ENCODE measurements at places on chromosomes 1 and 21.
A peak's percentile ranks its signal among the peaks of the same experiment; 100 is the strongest.

- DNase-seq: no peak
These were observed 216.3 kb downstream of the PTPRU start for GRCh38 chr1:29452463-29453230.

DNA sequence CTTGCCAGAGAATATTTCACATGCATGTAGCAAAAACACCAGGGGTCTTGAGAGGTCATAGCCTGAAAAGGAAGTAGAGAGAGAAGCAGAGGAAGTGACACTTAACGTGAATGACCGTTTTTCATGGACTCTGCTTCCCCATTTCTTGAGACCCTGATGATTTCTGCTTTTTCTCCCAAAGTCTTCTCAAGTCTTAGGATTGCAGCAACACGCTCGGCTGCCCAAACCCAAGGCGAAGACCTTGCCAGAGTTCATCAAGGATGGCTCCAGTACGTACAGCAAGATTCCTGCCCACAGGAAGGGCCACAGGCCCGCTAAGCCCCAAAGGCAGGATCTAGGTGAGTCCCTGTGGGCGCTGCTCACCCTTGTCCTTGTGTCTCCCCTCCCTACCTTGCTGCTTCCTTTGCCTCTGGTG lies 12.8 kb downstream of the THEMIS2 start:
- DNase-seq: no peak

DNA sequence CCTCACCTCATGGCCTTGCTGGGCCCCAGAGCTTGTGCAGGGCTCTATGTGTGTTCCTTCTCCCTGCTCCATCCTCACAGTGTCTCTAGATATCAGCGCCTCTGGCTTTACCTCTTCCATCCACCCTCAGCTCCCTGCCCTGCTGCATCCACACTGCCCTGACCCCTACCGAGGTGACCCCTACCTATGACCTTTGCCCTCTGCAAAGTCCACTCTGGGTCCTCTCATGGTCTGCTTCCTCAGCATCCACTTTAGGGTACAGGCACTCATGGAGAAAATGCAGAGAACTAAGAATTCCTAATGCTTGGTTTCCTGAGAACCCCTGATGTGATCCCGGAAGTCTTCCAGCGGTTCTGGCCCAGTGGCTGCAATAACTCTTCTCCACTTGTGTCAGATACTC lies 46.9 kb upstream of the PAXBP1 start:
- no peak for DNase-seq

GRCh38 chr1:202575918-202576653 lies 134.2 kb downstream of the SYT2 start:
- DNase-seq: no peak

DNA sequence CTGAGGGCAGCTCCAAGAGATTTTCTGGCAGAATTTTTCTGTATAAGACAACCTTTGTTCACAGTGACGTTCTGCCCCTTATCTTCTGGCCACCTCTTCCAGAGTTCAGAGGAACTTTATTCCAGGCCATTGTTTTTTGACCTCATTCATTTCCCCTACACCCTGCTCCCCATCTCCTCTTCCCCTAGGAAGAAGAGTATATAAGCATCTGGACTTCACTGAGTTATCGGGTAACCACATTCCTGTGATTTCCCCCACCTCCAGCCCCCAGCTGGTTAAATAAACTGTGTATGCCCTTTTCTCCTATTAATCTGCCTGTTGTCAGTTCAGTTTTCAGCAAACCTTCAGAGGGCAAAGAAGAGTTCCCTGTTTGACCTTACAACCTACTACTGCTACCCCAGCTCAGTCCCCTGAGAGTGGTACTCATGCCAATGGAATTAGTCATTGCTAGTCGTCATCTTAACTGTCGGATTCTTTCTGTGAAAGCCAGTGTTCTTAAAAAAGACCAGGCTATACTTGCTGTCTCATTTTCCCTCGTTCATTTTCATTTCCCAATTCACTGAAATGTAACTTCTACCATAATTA lies 14.3 kb upstream of the ALG14 start:
- DNase-seq: no peak

GRCh38 chr1:23719162-23719820 lies 24.0 kb upstream of the ELOA start:
- DNase-seq: no peak

DNA sequence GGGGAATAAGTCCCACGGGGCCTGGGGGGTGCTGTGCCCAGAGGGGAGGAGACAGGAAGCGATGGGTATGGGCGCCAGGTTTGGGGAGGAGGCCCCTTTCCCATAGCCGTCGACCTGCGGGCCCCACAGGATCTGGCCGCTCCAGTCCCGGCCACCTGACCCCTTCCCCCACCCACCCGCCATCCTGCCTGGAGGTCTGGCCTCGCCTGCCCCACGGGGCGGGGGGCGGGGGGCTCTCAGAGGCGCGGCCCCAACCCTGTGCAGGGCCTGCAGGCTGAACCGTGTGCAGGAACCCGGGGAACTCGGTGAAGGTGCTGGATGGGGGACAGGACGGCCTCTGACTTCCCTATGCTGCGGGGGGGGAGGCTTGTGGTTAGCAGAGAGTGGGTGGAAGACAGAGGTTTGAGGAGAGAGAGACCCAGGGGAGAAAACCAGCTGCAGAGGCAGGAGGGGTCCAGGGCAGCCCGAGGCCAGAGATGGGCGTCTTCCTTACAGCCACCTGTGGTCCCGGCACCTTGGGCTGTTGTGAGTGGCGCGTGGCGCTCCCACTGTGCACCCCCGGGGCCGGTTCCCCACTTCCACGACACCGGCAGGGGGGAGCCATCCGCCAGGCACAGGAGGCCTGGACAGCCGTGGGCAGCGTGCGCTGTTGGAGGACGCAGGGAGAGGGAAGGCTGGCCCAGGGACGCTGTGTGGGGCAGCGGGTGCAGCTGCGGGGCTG lies 2.5 kb upstream of the TNFRSF18 start:
- peak; percentile 59 for DNase-seq

DNA sequence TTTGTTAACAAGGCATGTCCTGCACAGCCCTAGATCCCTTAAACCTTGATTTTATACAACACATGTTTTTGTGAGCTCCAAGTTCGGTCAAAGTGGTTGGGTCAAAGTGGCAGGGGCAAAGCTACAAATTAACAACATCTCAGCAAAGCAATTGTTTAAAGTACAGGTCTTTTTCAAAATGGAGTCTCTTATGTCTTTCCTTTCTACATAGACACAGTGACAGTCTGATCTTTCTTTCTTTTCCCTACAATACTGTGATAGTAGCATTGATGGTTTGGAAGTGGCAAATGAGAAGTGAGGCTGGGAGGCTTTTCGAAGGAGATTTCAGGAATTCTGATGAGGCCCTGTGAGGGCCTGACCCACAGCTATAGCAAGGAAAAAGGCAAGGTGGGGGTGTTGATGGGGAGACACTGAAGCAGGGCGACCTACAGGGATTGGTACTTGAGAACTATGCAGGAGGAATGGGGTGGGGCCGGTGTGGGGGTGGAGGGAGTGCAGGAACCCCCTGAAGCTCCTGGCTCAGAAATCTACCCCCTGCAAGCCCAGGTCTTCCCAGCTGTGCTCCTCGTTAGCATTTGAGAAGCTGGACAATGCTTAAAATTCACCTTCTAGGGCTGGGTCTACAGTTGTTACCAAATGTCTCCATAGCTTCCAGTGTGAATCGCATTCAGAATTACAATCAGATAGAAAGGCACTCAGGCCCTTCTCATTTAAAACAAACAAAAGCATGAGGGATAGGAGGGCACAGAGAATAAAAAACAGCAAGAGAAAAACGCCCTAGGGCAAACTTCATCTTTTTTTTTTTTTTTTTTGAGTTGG lies 102.6 kb upstream of the PPM1J start:
- DNase-seq: no peak

- DNase-seq: no peak
These were observed 462.6 kb upstream of the RUNX1 start for GRCh38 chr21:35511696-35512162.

GRCh38 chr1:46400421-46400820 lies 6.3 kb downstream of the FAAH start:
- no peak for DNase-seq

DNA sequence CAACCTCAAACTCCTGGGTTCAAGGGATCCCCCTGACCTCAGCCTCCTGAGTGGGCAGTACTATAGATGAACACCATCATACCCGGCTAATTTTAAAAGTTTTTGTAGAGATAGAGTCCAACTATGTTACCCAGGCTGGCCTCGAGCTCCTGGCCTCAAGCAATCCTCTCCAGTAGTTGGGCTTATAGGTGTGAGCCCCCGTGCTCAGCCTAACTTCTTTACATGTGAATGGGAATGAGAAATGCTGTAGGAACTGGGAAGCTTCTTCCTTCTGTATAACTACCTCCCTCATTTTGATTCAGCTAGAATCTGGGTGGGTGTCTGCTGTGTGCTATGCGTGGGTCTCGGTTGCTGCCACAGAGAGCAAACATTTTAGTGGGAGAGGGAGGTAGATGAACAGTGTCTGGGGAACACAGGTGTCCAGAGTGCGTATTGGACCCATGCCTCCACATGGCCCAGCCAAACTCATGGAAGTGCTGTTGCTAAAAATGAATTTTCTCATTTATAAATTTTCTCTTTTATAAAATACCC lies 150.6 kb downstream of the NOS1AP start:
- no peak for DNase-seq

All from stimulated activated naive B cell treated with anti-CD40 and anti-IgM and Interleukin-4, amounts not matched to agents 10 μg/mL and 1 μg/mL and 100 μg/mL, for 72 hours (primary cell).